ENCODE measurements at places on chromosomes 12 and 14. TPM values are rescaled to one million over a fixed set of nuclear protein-coding genes. Genes with fewer than 3 reads are reported as not detected.

- no peak for DNase-seq
Measured at GRCh38 chr14:80415636-80416035, 204.3 kb upstream of the DIO2 start.

- DNase-seq = no peak
Measured at GRCh38 chr12:29146196-29146595, 2.9 kb upstream of the FAR2 start.

- DNase-seq = no peak
Measured at GRCh38 chr14:68966872-68967301, 12.2 kb downstream of the ACTN1 start.

- DNase-seq = no peak
Measured at GRCh38 chr14:71089971-71090370, 182.7 kb downstream of the PCNX1 start.

DNA sequence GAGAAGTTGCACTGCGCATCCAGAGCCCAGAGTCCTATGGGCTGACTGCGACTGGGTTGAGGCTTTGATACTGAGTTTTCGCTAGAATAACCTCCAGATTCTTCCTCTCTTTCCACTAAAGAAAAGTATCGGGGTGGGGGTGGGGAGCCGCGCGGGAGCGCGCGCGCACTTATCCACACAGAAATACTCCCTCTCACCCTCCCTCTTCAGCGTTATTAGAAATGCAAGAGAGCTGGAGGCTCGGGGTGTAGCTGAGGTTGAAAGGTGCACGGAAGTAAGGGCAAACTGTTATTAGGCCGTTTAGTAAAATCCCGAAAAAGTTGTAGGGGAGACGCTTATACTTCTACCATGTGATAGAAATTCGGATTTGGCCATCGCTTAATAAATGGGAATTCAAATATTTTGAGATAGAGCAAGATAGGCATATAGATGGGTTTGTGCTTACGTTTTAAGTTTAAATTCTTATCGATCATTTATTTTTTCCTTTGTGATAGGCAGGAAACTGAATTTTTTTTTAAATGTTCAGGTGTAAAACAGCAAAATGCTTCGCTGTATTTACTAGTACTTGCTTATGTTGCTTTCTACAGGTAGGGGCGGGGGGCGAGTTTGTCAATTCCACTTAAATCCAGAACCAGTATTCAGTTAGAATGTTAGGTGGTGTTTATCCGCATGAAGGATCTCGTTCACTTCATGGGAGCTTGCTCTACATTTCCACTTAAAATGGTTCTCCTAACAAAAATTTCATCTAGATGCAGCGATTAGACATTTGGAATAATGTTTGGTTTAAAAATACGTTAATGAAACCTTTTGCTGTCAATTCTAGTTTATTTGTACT lies 1.1 kb downstream of the ARHGAP5 start:
- DNase-seq = peak; percentile 31

Gene ANKS1B
- 2.3 TPM for polyA plus RNA-seq

DNA sequence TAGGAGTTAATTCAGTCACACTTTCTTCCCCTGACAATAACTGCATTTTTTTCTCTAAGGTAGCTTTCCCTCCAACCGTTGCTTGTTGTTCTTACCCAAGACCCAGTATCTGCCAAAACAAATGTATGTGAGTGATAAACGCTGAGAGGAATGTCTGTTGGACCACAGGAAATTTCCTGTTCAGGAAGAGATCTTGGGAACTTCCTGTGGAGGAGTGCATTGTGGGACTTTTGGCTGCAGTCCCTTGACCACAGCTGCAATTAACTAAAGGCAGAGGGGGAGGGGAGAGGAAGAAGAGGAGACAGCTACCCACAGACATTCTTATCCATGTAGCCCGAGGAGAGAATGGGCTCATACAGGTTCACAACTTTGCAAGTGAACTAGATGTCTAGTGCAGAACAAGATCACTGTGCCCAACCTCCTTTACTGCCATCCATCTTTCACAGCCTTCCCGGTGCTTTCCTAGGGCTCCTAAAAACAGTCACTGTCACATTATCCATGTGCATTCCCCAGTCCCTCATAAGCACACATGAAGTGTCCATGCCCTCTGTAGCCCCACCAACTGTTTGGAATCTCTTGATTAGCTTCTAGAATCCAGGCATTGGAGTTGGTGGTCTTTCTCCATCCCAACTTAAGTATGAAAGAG lies 149.5 kb downstream of the ETV6 start:
- DNase-seq = no peak

- no peak for DNase-seq
Measured at GRCh38 chr12:46743456-46743855, 82.3 kb downstream of the SLC38A4 start.

DNA sequence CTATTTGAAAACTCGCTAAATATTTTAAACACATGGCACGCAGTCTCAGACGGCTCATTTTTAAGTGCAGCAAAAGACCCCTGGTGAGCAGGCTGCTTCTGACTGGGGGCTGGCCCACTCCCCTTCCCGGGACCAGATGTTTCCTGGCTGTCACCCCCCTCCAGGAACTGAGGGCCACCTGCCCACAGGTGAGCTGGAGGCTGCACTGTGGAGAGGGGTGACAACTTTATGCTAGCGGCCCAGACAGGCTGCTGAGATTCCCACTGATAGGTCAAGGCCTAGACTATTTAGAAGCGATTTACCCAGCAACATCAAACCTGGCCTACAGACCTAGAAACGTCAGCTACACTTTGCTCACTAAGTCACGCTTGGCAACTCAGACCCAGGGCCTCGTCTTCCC lies 92.1 kb downstream of the BCL11B start:
- DNase-seq = no peak

Gene KLRD1
- polyA plus RNA-seq = 1.3 TPM

DNA sequence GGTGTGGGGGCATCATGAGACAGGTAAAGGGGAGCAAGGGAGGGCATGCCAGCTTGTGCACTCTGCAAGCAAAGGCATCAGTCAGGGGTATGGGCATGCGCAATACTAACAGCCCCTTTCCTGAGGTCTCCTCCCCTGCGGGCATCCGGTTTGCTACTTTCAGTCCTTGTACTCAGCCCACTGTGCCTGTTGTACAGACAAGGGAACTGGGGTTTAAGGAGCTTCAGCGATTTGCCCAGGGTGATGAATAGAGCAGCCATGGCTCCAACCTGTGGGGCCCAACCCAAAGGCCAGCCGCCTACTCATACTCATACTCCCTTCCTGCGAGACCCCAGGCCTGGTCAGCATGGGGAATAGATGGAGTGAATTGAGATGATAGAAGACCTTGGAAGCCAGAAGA lies 66.7 kb downstream of the GALNT16 start:
- no peak for DNase-seq

- no peak for DNase-seq
Measured at GRCh38 chr12:102960766-102961465, 3.4 kb downstream of the ASCL1 start.

- no peak for DNase-seq
Measured at GRCh38 chr12:79521576-79521975, 169.2 kb downstream of the PAWR start.

GRCh38 chr12:102513272-102513671 lies 32.9 kb upstream of the IGF1 start:
- no peak for DNase-seq

GRCh38 chr12:30719060-30719459 lies 23.4 kb upstream of the IPO8 start:
- no peak for DNase-seq

DNA sequence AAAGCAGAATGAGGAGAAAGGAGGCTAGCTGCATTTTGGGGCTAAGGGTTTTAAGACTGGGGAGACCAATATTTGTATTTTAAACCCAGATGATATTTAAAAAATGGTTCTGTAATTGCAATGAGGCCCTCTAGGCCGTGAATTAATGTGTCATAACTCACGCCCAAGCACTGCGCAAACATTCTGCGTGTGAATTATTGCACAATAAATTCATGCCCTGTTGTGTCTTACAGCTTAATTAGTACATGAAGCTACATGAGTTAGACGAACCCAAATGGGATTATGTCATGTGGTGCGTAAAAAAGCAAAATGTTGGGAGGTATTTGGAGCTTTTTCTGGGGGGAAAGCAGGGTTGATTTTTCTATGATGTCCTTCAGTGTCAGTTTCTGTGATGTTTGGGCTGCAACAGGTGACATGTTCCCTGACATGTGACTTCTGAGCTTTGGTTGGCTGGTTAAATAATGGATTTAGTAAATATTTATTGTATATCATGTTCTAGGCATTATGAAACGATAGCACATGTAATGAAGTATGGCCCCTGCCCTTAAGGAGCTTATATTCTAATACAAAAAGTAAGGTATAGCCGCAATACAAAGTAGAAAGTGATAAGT lies 30.4 kb upstream of the CISTR start:
- DNase-seq = no peak

- DNase-seq = no peak
Measured at GRCh38 chr12:14771651-14772137, 31.6 kb downstream of the WBP11 start.

Gene GPRC5D
- polyA plus RNA-seq = 0.32 TPM

DNA sequence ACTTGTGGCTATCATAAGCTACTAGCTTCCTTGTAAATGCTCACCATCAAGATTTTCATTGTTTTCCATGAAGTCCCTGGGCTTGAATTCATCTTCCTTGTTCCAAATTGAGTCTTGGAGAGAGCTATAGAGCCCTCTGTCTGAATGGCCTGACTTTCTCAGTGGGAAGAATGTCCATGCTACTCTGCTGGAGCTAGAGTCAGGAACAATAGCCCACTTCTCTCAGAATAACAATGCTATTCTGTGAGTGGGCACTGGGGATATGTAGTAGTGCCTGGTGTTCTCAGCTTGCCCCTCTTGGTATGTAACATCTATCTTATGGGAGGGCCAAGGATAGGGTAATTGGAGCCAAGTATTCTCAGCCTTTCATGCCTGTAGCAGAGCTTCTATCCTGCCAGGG lies 127.6 kb upstream of the TRHDE start:
- no peak for DNase-seq

- no peak for DNase-seq
Measured at GRCh38 chr14:71532790-71533189, 399.4 kb upstream of the RGS6 start.

Gene ADAM21
- 0.32 TPM for polyA plus RNA-seq

GRCh38 chr14:90894241-90894640 lies 78.0 kb upstream of the TTC7B start:
- DNase-seq = no peak

Gene MYO1H
- polyA plus RNA-seq = 0.33 TPM

DNA sequence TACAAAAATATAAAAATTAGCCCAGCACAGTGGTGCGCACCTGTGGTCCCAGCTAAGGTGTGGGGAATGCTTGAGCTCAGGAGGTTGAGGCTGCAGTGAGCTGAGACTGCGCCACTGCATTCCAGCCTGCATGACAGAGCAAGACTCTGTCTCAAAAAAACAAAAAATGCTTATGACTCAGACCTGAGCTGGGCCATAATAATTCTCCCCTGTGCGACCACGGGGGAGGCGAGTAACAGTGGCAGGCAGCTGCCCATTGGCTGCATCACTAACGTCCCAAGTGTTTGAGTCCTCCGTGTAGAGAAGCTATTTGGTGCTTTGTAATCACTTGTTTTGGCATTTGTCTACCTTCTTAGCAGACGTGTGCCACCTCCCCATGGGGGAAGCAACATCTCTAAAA lies 24.9 kb downstream of the PSMC1 start:
- DNase-seq = no peak

DNA sequence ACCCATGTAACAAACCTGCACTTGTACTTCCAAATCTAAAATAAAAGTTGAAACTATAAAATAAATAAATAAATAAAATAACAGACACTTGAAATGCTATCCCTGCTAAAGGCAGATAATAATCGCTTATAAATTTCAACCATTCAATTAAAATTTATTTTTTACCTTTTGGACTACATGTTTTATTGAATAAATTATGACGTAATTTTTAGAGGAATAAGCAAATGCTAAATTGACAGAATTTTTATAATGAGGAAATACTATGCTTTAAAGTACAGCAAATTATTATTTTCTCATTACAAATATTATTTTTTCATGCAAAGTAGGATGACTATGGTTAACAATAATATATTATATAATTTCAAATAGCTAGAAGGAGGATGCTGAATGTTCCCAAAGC lies 658.6 kb upstream of the LMO3 start:
- DNase-seq = no peak

Gene TAS2R46
- 0.35 TPM for polyA plus RNA-seq

GRCh38 chr12:97267594-97268202 lies 194.9 kb upstream of the RMST start:
- no peak for DNase-seq

Gene DNAAF2
- polyA plus RNA-seq = 7.3 TPM
